ENCODE measurements at places on chromosomes 6 and 20.

- peak; percentile 50 for DNase-seq
These were observed 3.3 kb downstream of the KCNS1 start for GRCh38 chr20:45097485-45098102.

GRCh38 chr6:132019586-132019985 lies 68.4 kb upstream of the CCN2 start:
- DNase-seq = no peak

- no peak for DNase-seq
These were observed 84.5 kb upstream of the RIN2 start for GRCh38 chr20:19673575-19673974.

DNA sequence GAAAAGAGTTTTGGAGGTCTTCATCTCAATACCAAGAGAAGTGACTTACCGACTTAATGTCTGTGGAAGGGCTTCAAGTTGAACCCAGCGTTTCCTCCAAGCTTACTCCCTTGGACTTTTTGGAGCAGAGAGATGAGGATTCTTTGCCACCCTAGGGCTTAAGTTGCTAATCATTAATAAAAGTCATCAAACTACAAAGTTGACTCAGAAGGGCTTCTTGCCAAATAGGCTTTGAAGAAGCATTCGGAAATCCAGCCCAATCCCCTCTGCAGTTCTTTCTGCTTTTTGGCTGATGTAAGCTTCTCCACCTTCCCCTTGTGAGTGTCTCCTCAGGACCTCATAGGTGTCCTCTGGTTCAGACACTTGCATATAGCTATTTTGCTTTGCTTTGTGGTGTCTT lies at the start of gene SLC17A3:
Gene SLC17A3, minus strand, starts transcription at position 126 of the 400 bp plus-strand sequence. CDS start 5,856 bp downstream, outside the sequence.
- no peak for DNase-seq

DNA sequence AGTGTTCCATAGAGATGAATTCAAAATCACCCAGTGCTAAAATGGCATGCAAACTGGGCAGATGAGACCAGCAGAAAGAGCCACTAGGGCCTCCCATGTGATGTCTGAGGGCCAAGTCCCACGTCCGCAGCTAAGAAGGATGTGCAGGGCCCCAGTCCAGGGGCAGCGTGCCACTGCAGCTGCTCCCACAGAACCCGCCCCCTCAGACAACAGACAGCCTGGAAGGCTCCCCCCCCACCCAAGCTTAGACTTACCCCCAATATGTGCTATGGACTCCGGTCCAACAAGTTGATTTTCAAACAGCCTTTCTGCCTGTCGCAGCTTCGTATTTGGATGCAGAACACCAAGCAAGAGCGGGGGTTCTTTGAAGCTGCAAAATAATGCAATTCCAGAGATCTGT lies 14.0 kb downstream of the APMAP start:
- DNase-seq = no peak

DNA sequence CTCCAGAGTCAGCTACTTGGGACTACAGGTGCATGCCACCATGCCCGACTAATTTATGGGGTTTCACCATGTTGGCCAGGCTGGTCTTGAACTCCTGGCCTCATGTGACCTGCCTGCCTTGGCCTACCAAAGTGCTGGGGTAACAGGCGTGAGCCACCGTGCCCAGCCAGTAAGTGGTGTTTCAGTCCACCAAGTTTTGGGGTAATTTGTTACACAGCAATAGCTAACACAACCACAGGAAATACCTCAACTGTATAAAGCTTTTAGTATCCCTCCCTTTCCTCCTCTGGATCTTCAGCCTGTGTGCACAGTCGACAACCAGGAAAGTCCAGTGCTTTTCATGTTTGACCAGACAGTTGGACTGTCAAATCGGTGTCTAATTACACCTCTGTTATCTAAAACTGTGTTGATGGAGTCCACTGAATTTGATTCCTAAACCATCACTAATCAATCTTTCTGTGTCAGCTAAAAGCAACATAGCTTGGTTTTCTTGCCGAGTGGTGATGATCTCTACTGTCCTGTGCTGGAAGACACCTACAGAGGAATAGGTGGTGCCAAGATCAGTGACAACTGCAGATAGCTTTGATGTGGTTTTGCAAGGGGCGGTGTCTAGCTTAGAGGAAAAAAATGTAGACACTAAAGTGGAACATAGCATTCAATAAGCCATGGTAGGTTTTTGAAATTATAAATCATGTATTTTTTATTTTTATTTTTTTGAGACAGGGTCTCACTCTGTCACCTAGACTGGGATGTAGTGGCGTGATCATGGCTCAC lies 22.2 kb upstream of the ZBTB2 start:
- DNase-seq = peak; percentile 17

DNA sequence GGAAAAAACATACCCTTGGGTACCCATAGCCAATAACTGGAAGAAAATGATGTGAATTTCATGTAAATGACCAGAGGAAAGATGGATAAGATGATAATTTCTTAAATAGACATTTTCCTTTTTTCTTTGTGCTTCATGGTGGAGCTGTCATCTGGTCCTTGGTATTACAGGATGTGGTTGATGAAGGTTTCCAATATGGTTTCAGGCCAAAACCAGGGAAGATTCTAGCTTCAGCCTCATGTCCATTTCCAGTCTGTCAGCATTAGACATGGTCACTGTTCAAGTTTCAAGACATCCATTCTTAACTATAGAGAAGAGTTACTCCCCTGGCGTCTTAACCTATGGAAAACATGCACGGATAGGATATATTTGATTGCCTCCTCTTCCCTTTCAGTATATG lies 63.6 kb downstream of the SSR1 start:
- DNase-seq = no peak

- no peak for DNase-seq
These were observed 10.7 kb downstream of the ARID1B start for GRCh38 chr6:156787569-156788492.

DNA sequence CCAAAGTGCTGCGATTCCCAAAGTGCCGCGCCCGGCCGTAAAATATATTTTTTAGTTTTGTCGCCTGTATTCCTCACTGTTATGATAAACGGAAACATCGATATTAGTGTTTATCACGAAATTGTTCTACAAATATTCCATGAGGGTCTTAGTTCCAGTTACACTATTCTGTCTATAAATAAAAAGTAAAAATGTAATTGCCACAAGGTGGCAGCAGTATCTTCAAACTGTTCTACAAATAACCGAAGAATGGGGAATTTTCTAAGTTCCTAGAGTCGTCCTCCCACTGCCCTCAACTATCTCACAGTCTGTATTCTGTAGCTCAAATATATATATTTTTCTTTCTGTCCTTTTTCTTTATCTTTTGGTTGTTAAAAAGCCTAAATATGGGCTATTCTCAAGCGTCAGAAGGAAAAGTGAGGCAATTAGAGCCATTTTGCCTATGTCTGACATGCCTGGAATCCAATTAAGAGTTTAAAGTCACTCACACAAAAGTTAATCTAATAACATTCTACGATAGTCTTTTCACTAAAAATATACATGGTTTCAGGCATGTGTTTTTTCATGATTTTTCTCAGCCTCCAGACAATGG lies 14.2 kb upstream of the FAM162B start:
- DNase-seq = no peak

DNA sequence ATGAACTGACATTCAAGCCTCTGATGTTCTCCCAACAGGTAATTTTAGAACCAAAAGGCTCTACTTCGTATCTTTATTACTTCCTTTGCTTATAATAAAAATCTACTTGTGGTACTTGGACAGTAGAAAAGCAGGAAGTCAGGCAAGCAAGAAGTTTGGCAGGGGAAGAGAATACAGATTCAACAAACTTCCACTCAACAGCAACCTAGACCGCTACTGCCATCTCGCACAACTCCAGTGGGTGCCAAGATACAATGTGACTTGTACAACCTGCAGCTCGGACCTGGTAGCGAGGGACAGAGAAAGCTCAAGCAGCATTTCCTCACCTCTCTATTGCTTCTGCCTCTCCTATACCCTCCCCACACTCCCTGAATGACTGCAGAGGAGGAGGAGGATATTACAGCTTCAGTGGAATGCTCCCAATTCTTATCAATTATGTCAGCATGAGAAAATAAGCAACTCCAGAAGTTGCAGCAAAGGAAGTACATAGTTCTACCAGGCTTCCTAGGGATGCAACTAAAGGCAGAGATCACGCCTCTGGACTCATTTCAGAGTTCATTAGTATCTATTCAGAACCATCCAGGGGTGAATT lies 76.5 kb downstream of the MBOAT1 start:
- DNase-seq = no peak

DNA sequence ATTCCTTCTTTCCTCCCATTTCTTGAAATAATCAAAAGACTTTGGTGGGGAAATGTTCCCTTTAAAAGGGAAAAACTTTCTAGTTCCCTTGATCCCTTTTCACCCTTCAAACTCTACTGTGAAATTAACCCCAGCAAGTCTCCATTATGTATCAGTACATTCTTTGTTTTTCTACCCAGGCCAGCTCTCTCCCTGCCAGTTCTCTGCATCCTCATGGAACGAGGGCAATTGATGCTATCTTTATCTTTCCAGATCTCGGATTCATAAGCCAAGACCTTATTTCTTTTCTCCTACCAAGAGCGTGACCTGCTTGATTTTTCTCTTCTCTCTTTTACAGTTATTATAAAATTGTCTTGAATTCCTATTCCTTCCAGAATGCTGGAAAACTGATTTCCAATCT lies 75.8 kb downstream of the ADGRB3 start:
- no peak for DNase-seq

- no peak for DNase-seq
These were observed 30.9 kb upstream of the ENPP5 start for GRCh38 chr6:46201702-46202101.

- DNase-seq = no peak
These were observed 6.5 kb upstream of the BCAS4 start for GRCh38 chr20:50788045-50788991.

DNA sequence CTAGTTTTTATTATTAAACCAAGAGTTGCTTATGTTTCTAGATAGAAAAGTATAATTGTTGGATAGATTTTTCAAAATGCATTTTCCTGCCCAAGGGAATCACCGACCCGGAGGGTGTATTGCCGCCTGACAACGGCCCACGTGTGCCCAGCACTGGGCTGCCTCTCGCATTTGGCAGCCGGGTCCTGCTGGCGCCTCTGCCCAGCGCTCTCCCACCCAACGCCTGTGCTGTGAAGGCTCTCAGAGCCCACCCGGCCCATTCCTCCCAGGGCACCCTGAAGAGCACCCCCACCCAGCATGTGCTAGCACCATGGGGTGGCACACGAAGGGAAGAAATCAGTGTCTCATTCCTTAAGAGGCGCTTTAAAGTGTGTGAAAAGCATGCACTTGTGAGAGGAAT lies 88.3 kb upstream of the AFDN start:
- no peak for DNase-seq

DNA sequence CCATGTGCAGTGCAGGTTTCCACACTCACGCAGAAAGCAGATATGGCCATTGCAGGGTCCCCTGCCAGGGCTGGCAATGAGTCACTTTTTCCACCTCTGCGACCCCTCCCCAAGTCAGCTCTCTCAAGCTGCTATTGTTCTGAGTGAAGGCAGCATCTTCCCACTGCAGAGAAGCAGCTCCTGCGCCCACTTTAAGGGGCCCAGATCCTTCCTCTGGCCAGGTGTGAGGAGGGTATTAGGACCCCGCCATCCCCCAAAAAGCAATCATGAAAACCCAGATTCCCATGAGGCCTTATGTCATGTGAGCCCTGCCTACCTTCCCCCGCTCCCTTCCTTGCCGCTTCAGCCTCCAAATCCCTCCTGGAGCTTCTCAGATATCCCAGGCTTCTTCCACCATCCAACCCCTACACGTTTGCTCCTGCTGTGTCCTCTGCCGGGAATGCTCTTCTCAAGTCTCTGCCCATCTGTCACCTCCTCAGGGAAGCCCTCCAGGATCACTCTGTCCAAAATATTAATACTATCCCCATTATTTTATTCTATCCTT lies 220.3 kb downstream of the NFATC2 start:
- DNase-seq = no peak

DNA sequence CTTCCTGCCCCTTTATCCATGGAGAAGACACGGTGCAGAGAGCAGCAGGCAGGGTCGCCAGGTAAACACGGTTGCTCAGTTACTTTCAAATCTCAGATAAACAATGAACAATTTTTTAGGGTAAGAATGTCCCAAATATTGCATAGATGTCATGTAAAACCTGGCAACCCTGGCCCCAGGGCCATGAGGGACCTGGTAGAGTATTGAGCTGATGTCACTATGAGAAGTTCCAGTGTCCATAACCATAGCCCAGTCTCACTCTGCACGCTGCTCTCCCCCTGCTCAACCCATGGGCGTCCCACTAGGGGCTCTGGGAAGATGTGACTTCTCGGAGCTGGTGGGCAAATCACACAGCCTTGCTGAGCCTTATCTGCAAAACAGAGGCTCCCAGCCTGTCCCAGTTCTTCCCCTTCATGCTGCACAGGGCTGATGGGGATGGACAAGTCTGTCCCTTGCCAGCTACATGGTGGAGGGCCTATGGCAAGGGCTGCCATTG lies 71.3 kb upstream of the TOP1 start:
- DNase-seq = no peak

GRCh38 chr6:147418523-147418922 lies 90.0 kb upstream of the SAMD5 start:
- DNase-seq = no peak

GRCh38 chr20:61830241-61830930 lies 235.3 kb downstream of the TAF4 start:
- no peak for DNase-seq

GRCh38 chr6:118408863-118409262 lies 139.2 kb upstream of the PLN start:
- no peak for DNase-seq

- DNase-seq = no peak
These were observed 49.0 kb downstream of the PPARD start for GRCh38 chr6:35391240-35391968.

GRCh38 chr6:9875605-9876353 lies 539.1 kb downstream of the TFAP2A start:
- no peak for DNase-seq

DNA sequence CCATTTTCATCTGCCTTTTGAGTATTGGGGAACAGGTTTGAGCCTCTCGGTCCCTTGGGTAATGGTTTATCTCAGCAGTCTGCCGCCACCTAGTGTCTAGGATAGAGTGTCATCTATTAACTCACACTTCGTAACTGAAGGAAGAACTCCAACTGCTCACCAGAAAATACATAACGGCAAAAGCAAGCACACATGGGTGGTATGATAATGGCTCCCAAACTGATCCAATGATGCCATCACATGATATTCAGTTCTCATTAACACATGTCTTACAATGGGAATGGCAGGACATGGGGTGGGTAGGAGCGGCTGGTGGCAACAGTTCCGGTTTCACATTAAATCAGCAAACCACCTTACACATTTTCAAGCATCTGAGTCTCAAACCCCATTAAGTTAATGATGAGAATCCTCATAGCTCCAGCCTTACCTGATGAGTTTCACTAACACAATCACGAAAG lies 110.7 kb upstream of the PHACTR1 start:
- peak; percentile 25 for DNase-seq

GRCh38 chr20:33627577-33628216 lies 34.4 kb upstream of the C20orf144 start:
- DNase-seq = no peak
